ENCODE measurements at places on chromosomes 13 and 19.
A peak's percentile ranks its signal among the peaks of the same experiment; 100 is the strongest.

DNA sequence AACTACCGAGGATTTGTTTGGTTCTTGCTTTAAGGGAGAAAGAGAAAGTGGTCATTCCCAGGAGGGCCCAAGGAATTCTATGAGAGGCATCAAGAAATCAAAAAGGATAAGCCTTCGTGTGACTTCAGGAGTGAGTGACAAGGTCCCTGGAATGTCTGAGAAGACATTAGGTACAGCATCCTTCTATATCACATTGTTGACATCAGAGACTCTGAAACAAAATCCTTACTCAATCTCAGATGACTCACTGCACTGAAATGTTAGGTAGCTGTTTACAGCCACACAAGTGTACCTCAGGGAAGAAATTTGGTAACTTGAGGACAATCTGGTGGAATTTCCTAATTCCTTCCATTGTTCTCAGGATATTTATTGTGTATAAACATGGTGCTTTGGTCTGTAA, 7.9 kb upstream of the LGALS14 start:
- no peak for DNase-seq

GRCh38 chr13:52849291-52850071, 1.0 kb upstream of the PCDH8 start:
- DNase-seq = no peak

- DNase-seq = peak; percentile 13
Measured at GRCh38 chr13:53783471-53783870, 754.9 kb downstream of the OLFM4 start.

DNA sequence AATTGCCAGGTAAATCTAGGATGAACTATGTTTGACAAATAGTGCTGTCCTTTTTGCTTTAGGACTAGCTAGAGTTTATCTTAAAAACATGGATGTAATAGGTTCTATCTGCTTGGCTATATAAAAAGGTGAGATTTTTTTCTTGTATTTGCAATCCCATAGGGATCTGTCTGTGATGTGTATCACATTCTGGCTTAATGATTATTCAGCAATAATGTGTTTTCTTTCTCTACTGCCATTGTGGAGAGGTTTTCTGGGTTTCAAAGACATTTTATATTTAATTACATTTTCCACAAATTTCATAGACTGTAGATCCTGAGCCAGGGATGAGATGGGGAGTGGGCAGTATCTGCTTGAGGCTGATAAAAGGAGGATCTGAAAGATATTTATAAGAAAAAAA, 277.8 kb upstream of the SLITRK5 start:
- no peak for DNase-seq

GRCh38 chr19:19447536-19448237, 42.2 kb downstream of the GATAD2A start:
- DNase-seq = no peak

GRCh38 chr13:76796851-76797250, 89.4 kb downstream of the KCTD12 start:
- DNase-seq = no peak

- DNase-seq = no peak
Measured at GRCh38 chr13:26424181-26424580, 133.3 kb upstream of the WASF3 start.

GRCh38 chr19:50417111-50418081, 1.3 kb upstream of the SPIB start:
- no peak for DNase-seq

DNA sequence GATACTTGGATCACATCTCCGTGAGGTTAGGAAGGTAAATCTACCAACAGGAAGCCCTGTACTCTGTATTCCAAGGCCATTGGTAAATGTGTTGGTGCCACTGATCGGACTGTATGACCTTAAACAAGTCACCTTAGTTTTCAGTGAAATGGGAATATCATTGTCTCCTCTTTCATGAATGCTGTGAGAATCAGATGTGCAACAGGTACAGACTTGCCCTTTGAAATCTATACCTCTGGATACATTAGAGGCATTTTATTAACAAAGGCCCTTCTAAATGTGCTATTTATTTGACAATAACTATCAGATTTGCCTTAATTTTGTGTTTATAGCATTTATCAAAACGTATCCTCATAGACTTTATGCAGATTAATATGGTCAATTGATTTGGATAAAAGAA, 11.0 kb downstream of the NHLRC3 start:
- no peak for DNase-seq

GRCh38 chr19:5498830-5499550, 43.8 kb downstream of the ZNRF4 start:
- peak; percentile 54 for DNase-seq

DNA sequence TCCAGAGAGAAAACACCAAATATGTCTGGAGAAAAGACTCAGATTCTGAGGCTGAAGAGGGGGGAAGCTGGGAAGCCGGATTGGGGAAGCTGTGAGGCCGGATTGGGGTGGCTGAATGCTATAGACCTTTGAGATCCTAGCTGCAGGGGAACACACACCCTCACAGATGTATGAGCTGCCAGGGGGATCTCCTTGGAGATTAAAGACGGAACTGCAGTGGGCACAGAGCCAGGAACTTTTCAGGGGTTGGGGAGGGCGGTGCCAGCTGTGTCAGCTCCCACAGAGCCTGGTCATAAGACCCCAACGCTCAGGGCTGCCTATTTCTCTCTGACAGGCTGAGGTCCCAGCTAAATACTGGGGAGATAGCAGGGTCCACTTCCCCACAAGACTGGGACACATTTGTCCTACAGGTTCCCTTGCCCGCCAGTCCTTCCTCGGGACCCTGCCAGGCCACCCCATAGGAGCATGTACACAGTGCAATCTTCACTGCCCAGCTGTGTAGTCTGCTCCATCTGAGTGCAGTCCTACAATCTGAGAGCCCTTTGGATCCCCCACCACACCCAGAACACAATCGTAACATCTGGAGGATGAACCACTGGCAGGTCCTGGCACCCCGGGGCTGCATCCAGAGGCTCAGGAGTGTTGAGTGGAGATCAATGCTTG, 1893.9 kb downstream of the PCDH9 start:
- no peak for DNase-seq

GRCh38 chr13:34767778-34768177, 174.3 kb upstream of the NBEA start:
- no peak for DNase-seq

DNA sequence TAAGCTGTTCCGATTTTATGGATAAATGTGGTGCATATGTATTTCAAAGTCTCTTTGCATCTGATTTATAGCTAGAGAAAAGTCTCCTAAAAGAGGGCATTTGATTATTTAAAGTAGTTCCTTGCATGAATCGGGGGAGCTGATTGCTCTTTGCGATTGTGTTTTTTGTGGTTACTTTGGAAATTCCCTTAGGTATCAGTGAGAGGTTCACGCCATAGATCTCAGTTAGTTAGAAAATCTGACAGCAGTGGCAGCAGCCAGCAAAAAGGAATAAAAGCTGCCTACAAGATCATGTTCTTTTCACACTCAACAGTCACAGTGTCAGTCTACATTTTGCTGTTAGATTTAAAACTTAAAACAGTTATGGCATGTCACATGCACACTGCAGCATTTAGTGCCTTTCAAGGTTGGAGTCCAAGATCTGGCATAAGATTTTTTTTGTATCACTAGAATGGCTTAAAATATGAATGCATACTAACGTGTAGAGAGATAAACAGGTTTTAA, 436.5 kb upstream of the PCDH20 start:
- DNase-seq = no peak

GRCh38 chr13:71759651-71760511, 107.1 kb downstream of the DACH1 start:
- DNase-seq = no peak

GRCh38 chr13:78993792-78994191, 334.8 kb upstream of the OBI1 start:
- DNase-seq = no peak

DNA sequence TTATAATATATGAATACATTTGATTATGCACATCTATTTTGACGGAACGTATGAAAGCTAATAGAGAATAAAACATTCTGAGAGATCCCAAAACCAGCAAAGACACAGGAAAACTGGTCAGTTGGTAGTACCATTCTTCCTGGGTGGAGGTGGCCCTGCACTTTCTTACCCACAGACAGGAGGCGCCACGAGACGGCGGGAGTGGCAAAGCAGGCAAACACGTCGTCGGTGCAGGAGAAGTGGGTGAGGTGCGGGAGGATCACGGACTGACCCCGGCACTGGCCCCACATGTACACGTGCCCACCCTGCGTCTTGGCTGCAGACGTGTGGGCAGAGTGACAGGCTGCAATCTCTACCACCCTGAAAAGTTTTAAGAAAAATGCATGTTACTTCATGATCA, 36.1 kb downstream of the RCBTB1 start:
- no peak for DNase-seq

DNA sequence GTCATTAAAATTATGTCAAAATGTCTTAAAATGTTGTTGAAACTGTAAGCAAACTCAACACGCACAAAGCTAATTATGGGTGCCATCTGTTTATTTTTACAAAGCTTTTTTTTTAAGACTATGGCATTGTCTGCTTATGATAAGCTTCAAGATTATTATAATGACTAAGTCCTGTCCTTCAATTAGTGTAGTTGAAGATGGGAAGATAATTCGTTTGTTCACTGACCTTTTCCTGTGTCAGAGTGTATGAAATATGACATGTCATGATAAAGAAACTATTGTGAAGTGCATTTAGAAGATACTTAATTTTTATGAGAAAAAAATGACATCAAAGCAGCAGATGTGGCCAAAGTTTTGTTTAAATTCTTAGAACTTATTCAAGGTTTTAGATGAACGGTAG, 211.3 kb downstream of the PCCA start:
- DNase-seq = no peak

DNA sequence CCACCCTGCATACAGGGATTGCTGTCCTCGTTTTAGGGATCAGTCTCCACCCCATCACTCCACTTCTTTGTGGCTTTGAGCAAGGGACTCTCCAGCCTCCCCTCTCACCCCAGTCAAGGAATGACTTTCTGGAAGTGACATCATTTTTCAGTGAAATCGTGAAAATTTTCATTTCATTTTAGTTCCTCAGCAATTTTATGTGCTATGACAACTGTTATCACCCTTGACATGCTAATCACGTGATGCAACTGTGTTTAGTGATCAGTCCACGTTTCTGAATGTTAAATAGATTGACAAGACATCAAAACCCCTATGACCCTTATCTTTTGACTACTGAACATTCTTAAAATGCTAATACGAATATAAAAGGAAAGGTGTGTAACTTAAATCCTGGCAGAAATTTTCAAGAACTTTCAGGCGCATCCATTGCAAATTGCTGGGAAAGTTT, 8.0 kb downstream of the C19orf81 start:
- DNase-seq = no peak

DNA sequence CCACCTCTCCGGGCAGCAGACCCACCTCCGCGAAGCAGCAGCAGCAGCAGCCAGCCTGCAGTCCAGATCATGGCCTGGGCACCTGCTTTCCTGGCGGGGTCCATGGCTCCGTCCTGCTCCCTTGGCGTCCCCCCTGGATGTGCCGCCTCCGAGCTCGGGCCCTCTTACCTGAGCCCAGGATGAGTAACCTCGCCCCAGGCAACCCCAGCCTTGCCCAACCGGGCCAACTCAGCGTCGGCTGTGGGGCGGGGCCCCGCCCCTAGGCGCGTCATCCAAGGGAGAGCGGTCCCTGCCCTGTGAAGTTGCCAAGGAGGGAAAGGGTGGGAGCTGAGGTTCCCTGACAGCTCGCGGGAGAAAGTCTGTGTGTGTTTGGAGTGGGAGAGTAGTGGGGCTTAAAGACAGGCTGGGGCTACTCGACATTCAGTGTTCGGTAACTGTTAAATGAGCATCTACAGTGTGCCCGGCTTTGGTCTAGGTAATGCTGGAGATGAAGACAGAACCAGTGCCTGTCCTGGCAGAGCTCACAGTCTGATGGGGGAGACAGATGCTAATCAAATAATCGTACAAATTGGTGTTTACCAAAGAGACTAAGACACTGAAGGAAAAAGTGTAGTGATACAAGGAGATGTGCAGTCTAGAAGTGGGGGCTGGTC, at the start of gene LYPD3:
Gene LYPD3 (minus strand): TSS at position 141 of the 653 bp plus-strand sequence. CDS start 37 bp downstream, at position 104.
- no peak for DNase-seq

All from anterior cingulate cortex (tissue), 58 donors.